Regular cardiac myocyte (primary cell): ENCODE measurements at places on chromosomes 1 and 21. TPM values are rescaled to one million over a fixed set of nuclear protein-coding genes. Genes with fewer than 3 reads are reported as not detected.

Gene SMIM11
- 2.7 and 5.6 TPM in 2 replicates for total RNA-seq

Gene OLIG1
- total RNA-seq = not detected in 2 replicates

Gene PPIH
- total RNA-seq = 20.6 and 46.4 TPM in 2 replicates

Gene NECTIN4
- total RNA-seq = 0.19 and 0.56 TPM in 2 replicates

Gene ZNF695
- 0.56 and 3.3 TPM in 2 replicates for total RNA-seq

Gene GPR153
- total RNA-seq = 2.1 and 2.8 TPM in 2 replicates

Gene ACTA1
- not detected in 2 replicates for total RNA-seq
